Kidney (tissue), 22 donors: ENCODE measurements at places on chromosomes 5 and 9.

GRCh38 chr5:99088309-99088708 is 159.5 kb upstream of the CHD1 start:
- no peak for DNase-seq

- DNase-seq, result no peak
Measured at GRCh38 chr5:106376522-106376921, 1294.2 kb downstream of the EFNA5 start.

DNA sequence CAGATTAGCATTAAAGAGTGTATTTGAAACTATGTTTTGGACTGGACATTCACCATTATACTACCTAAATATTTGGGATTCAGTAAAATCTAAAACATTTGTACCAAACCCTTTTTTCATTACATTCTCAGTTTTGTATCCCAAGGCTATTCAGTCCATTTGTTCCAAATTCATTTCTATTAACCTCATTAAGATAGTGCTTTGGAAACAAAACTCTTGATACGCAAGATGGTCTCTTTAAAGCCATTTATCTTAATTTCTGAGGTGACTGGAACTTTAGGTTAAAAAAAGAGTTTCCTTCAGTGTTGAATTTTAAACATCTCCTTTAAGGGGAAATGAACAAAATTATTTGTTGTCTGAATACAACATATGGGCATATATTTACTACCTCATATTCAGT is 702.5 kb upstream of the GRAMD2B start:
- DNase-seq, result no peak

- no peak for DNase-seq
Measured at GRCh38 chr9:34927061-34927460, 31.0 kb upstream of the PHF24 start.

DNA sequence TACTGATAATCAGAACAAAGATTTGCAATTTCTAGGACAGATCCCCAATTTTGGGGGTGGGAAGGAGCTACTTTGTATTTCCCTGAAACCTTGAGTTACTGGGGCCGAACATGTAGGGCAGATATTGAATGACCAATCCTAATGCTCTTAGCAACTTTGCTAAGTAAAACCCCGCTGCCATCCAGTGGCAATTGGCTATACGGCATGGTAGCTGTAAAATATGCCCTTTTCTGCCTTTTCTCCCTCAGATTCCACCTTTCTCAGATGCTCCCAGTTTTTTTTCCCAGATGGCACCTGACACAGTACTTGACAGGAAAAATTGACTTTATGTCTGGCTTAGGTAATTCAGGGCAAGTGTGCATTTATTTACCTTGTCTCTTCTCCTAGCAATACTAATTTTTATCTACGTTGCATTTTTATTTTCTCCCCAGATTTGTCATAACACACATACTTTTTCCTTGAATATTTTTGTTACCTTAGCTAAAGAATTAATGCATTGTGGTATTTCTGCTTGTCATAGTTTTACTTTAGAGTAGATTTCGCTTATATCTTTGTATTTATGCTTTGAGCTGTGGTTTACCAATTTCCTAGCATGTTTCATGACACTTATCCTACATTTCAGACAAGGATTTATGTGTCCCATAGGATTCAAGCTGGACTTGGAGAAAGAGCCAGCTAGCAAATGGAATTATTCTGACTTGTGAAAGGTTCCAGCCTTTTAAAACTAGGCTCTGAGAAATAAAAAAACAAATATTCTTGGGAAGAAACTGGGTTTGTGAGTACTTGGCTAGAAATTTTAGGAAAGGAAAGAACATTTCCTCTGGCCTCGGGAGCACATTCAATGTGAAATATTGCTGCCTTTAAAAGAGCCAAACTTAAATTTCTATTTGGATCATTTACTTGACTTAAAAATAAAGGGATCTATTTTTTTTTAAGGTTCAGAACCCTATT is 37.4 kb downstream of the PIK3R1 start:
- DNase-seq, result peak; percentile 85

- peak; percentile 66 for DNase-seq
Measured at GRCh38 chr5:176533390-176533789, 3.8 kb downstream of the RNF44 start.

- DNase-seq, result peak; percentile 36
Measured at GRCh38 chr5:132655821-132656773, 1.9 kb upstream of the IL13 start.
